ENCODE measurements at places on chromosomes 16 and 17. TPM values are rescaled to one million over a fixed set of nuclear protein-coding genes. Genes with fewer than 3 reads are reported as not detected.

Gene TEKT5
- total RNA-seq: 1.4 TPM

- no peak for DNase-seq
Measured at GRCh38 chr17:76394166-76394565, 9.8 kb downstream of the SPHK1 start.

- peak; percentile 25 for DNase-seq
Measured at GRCh38 chr16:9256196-9256595, 164.8 kb downstream of the HAPSTR1 start.

Gene CA7
- total RNA-seq: not detected

DNA sequence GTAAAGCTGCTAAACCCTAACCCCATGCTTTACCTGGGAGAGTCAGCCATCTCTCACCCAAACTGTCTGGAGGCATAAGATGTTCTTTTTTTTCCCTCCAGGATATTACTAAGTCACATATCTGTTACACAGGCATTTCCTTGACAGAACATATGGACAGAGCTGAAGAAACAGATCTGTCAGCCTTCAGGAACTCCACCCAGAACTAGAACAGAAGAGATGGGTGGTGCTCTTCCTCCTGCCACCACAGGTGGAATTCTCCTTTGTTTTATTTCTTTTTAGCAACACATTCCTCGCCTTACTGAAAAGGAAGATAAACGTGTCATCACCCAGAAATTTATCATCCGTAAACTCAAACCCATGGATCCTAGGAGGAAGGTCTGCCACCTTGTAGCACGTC lies 8.8 kb downstream of the MYCBPAP start:
- no peak for DNase-seq

DNA sequence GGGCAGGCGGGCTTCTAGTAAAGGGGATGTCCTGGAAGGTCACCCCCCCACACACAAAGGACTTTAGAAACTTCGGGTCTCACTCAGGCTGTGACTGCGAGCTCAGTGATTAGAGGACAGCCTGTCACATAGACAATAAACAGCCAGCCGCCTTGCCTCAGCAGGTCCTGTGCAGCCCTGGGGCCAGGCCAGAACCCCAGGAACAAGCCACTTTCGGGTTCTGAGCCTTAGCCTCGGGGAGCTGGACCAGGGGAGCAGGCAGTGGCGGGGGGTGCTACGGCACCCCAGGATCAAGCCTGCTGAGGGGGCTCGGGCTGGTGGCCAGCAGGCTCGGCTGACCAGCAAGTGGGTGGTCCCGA lies 1.1 kb downstream of the GAS7 start:
- DNase-seq: no peak

DNA sequence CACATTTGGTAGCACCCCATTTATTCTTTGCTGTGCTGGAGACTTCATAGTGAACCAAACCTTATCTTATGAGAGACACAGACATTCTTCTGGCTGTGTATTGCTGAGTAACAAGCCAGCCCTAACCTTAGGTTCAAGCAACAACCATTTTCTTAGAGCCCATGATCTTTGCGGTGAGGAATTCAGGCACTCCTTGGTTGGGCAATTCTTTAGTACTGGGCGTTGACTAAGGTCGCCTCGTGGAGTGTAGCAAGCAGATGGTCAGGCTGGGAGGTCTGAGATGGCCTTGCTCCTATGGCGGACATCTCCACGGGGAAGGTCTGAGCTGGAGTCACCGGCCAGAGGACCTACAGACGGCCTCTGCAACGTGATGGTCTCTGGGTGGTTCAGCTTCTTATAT lies 43.1 kb downstream of the ARSG start:
- no peak for DNase-seq

Gene PLA2G10
- total RNA-seq: not detected

Gene CA4
- total RNA-seq: not detected

DNA sequence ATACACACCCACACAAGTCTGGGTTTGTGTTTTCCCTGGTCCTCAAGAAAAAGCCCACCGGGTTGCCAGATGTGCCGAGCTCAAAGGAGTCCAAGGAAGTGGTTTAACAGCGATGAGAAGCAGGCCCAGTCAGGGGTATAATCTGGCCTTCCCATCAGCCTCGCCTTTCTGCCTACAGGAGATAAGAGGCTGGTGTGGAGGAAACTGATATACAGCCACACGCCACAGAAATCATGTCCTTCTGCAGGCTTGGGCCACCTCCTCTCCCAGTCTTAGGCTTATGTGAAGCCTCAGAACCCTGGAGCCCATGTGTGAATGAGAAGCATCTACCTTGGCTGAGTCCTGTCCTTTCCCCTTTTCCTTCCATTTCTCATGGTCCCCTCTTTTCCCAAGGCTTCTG lies 43.6 kb upstream of the MMP2 start:
- DNase-seq: no peak

GRCh38 chr17:80953471-80954315 lies 37.9 kb upstream of the CHMP6 start:
- no peak for DNase-seq
